Mucosa of gallbladder (tissue), 1 donor: ENCODE measurements at places on chromosomes 7 and 10. TPM values are rescaled to one million over a fixed set of nuclear protein-coding genes. Genes with fewer than 3 reads are reported as not detected.

The HSPA12A gene
- total RNA-seq, result 16.5 TPM

The RBP3 gene
- not detected for total RNA-seq

The C7orf57 gene
- not detected for total RNA-seq

The FBXL13 gene
- total RNA-seq, result 2.5 TPM

The HKDC1 gene
- total RNA-seq, result 41.2 TPM

The GJC3 gene
- 0.26 TPM for total RNA-seq

The OPN1SW gene
- not detected for total RNA-seq

The TMEM168 gene
- total RNA-seq, result 20.1 TPM

The ZDHHC6 gene
- 34.2 TPM for total RNA-seq

The OR6V1 gene
- not detected for total RNA-seq

The THSD7A gene
- total RNA-seq, result 15.0 TPM

The SEMA3E gene
- 19.8 TPM for total RNA-seq

The PDZD7 gene
- total RNA-seq, result 5.3 TPM

The CC2D2B gene
- 2.9 TPM for total RNA-seq

The UCMA gene
- not detected for total RNA-seq

The KIF11 gene
- 1.8 TPM for total RNA-seq
